ENCODE measurements at places on chromosomes 1 and 21.

- no peak for DNase-seq
Measured at GRCh38 chr1:175520186-175520585, 223.2 kb downstream of the TNR start.

DNA sequence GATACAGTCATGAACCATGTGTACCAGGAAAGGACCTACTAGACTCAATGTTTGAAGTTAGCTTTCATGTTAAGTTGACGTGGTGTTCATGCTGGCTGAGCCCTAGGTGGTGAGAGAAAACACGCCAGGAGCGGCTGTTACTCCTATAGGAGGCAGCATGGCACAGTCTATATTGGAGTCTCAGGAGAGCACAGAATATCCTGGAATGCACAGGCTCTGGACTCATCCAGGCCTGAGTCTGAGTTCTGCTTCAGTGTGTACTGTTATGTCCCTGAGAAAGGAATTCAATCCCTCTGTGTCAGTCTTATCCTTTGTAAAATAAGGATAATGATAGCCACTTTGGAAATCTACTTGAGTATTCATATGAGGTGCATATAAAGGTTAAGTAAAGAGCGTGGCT lies 41.2 kb downstream of the DPT start:
- DNase-seq = no peak

DNA sequence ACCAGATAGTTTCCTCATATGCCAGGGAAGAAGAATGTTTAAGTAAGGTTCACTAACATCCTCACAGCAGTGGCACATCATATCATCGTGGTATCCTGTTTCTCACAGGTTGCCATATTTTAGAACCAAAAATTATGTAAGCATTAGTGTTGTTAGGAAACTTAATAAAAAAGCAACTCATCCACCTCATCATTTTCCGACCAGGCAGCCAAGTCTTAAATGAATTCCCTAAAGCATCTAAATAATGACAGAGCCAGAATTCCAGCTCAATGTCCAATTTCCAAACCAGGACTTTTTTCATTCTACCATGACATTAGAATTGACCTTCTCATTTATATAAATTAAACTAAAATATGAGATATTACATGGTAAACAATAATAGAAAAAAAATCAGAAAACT lies 272.7 kb downstream of the NTNG1 start:
- no peak for DNase-seq

- no peak for DNase-seq
Measured at GRCh38 chr1:119467219-119467618, 39.8 kb upstream of the HSD3B1 start.

DNA sequence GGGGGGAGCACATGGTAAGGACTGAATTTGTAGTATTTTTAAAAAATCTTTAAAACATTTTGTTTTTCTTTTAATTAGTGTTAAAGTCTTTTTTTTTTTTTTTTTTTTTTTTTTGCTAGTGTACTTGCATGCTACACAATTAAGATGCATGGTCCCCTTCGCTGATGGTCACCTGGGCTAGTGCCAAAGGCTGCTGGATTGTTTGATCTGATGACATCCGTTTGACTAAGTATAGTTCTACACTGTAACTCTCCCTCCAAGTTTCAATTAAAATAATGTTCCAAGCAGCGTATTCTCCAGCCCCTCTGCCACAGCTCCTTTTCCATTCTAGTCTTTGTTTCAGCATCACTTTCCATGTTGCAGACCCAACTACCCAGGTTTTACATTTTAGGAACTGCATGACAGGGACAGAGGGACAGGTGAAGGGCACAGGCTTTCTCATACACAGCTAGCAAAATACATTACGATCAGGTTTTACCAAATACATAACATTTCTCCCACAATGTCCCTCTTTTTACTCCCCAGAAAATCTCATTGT lies 852 bp upstream of the RAVER2 start:
- DNase-seq = no peak
